Kidney glomerular epithelial cell (primary cell): ENCODE measurements at places on chromosomes 3 and 15.

DNA sequence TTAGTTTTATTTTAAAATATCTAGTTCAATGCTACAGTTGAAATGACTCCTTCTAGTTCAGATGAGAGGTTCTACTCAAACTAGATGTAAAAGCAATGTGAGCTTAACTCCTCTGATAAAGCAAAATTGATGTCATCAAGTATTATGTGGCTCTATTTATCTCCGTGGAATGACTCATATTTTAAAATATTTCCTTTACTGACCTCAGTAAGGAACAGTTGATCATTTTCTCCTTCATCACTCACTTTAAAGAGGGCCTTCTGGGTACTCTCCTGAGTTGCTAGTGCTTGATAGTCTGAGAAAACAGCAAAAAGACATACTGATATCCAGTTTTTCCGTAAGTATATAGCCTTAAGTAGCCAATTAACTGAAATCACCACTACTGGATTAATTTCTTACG is 1099.3 kb downstream of the ROBO2 start:
- peak; percentile 63 for DNase-seq

- DNase-seq, result peak; percentile 89
These were observed 36.8 kb downstream of the TLE3 start for GRCh38 chr15:70060993-70061305.

- no peak for DNase-seq
These were observed 106.0 kb downstream of the LRIG1 start for GRCh38 chr3:66394753-66395249.

GRCh38 chr3:65288776-65289175 is 601.0 kb upstream of the ADAMTS9 start:
- DNase-seq, result no peak

DNA sequence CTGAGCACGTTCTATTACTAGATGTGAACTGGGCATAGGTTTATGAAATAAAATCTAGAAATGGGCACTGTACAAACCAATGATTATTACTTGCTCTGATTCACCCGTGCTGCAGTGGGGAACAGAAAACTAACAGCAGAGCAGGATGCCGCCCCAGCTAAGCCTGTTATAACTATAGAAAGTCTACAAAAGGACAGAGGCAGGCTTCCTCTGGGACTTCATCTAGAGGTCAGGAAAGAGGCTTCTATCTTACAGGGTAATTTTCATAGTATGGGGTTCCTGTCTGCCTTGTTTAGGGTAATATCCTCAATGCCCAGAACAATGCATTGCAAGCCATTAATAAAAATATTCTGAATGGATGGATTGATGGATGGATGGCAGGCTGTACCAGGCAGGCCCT is 177.0 kb upstream of the TBL1XR1 start:
- no peak for DNase-seq

- no peak for DNase-seq
These were observed 341.0 kb downstream of the SOX2 start for GRCh38 chr3:182052757-182053156.

DNA sequence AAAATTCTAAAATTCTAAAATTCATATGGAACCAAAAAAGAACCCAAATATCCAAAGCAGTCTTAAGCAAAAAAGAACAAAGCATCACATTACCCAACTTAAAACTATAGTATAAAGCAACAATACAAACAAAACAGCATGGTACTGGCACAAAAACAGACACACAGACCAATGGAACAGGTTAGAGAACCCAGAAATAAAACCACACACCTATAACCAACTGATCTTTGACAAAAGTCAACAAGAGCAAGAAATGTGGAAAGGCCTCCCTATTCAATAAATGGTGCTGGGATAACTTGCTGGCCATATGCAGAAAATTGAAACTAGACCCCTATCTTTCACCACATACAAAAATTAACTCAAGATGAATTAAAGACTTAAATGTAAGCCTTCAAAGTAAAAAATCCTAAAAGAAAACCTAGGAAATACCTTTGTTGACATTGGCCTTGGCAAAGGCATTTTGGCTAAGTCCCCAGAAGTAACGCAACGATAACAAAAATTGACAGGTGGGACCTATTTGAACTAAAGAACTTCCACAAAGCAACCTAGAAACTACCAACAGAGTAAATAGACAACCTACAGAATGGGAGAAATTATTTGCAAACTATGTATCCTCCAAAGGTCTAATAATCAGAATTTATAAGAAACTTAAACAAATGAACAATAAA is 56.9 kb downstream of the TTBK2 start:
- DNase-seq, result no peak
